Naive thymus-derived CD4-positive, alpha-beta T cell (primary cell): ENCODE measurements at places on chromosomes 4 and X. TPM values are rescaled to one million over a fixed set of nuclear protein-coding genes. Genes with fewer than 3 reads are reported as not detected.

The TKTL2 gene
- not detected for polyA plus RNA-seq

DNA sequence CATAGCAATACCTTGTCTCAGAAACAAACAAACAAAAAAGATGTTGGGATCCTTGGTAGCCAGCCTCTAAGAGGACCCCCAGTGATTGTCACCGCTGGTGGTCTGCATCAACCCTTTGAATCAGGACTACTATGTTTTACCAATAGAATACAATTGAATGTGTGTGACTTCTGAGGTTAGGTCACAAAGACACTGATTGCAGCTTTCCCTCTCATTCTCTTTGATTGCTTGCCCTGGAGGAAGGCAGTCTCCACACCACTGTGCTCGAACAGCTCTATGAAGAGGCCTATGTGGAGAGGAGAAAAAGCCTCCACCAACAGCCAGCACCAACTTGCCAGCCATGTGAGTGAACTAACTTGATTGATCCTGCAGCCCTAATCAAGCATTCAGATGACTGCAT is 2.8 kb upstream of the SMIM14 start:
- no peak for DNase-seq

GRCh38 chr4:33161202-33161601 is 2441.0 kb downstream of the PCDH7 start:
- DNase-seq = no peak

The GYG2 gene
- not detected for polyA plus RNA-seq

GRCh38 chr4:10605746-10606482 is 78.7 kb downstream of the CLNK start:
- no peak for DNase-seq

DNA sequence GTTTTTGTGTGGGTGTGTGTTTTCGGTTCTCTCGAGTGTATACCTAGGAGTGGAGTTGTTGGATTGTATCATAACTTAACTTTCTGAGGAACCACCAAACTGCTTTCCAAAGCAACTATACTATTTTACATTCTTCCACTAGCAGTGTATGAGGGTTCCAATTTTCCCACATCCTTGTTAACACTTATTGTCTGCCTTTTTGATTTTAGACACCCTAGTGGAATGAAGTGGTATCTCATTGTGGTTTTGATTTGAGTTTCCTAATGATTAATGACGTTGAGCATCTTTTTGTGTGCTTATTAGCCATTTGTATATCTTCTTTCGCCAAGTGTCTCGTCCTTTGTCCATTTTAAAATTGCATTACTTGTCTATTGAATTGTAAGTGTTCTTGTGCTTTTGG is 118.6 kb downstream of the REPS2 start:
- DNase-seq = no peak

The CLNK gene
- not detected for polyA plus RNA-seq

GRCh38 chr4:113325876-113326615 is 276.6 kb downstream of the ANK2 start:
- no peak for DNase-seq

GRCh38 chr4:95417531-95417930 is 131.2 kb downstream of the UNC5C start:
- no peak for DNase-seq

DNA sequence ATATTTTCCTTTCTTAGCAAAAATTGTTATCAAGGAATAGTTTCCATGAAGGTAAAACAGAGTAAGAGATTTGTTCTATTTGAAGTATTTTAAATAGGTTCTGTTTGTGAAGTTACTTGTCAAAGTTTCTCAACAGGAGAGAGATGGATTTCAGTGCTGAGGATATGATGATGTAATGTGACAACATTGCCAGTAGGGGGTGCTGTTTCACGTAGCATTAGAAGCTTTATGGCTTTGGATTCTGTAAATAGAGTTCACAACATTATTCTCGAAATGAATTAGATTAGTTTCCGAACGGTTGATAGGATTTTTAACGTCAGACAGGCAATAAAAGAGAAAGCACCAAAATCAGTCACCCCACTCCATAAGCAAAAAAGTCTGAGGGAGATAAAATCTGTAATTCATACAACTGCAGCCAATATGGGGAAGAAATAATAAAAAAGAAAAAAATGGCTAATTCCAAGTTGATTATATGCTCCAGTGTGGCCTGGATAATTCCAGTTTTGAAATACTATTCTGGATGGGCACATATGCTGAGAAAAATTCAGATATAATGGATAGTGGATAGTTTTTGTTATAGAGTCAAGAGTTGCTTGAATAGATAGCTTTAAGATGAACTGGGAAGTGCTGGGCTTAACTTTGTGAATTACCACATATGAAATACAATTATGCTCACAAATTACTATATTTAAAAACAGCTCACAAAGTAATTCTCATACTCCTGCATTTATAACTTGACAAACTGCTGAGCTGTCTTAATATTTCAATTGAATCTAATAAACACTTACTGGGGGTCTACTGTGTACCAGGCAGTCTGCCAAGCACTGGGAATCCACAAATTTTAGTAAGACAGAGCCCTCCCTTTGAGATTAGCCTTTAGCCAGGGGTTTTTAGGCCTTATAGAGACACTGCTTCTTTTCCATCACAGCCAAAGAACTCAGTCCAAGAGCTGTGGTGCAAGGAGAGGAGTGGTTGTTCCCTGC is 109.1 kb downstream of the GPAT3 start:
- DNase-seq = peak; percentile 14

- no peak for DNase-seq
Measured at GRCh38 chrX:134542485-134542884, 82.5 kb downstream of the HPRT1 start.

- DNase-seq = no peak
Measured at GRCh38 chr4:3669553-3669949, 96.6 kb upstream of the ADRA2C start.

- DNase-seq = no peak
Measured at GRCh38 chr4:101349801-101350064, 2.4 kb upstream of the PPP3CA start.

DNA sequence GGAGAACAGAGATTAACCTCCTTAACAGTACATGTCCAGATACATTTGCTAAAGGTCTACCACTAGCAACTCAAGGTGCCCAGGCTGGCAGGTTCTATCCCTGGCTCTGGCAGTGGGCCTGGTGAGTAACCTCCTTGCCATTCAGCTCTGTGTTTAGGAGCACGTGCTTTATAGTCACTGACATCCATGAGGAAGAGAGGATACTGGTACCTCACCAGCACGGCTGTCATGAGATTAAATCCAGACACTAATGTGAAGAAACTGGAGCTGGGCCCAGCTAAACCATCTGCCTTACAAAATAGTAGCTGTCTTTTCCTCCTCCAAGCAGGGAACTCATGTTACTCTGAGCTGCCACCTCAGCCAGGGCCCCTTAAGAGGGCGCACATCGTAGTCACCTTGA is 45.3 kb downstream of the GPRASP3 start:
- no peak for DNase-seq

- DNase-seq = no peak
Measured at GRCh38 chr4:80587871-80588385, 252.4 kb downstream of the CFAP299 start.

The BLOC1S4 gene
- polyA plus RNA-seq = 69.6 TPM

The AGA gene
- polyA plus RNA-seq = 32.8 TPM

DNA sequence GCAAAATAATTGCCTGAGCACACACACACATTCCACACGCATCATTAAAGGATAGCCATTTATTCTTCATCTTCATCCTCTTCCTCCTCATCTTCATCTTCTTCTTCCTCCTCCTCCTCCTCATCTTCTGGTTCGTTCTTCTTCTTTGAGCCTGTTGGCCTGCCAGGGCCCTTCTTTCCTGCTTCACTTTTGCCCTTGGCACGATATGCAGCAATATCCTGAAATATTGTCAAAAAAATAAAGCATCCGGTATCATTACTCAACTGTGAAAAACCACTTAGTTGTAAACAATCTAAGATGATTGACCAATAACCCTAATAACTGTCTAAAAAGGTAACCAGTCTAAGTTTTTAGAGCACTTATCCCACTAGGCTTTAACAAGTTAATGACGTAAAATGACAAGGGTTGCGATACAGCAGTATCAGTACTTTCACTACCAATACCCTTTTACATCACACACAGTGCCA is 2.1 kb downstream of the HMGB2 start:
- no peak for DNase-seq

The TRIM2 gene
- polyA plus RNA-seq = 1.7 TPM

DNA sequence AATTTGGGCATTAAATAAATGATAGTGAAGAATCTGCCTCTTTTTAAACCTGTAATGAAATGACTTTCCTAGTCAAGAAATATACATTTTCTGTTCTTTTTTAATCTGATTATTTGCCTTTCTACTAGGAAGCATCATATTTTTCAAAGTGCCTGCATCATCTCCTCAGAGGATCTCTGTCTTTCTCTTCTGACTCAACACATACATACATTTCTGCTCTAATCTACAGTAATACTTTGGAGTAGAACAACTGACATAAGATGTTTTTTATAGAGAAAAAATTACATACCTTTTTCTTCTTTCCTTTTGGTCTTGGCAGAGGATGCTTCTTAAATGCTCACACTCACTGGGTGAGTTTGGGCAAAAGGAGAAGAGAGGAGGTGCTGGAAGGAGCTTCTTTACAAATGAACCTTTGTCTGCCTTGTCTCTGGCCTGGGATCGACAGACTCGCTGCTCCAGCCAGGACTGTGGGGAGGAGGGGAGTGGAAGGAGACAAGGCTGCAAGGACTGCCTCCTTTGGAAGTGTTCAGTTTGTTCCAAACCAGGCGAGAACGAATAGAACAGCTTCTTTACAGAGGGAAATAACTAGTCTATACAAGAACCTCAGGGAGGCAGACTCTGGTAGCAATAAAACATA is at the start of gene SCRG1:
TSS of gene SCRG1 (minus strand) at position 338 of the 637 bp plus-strand sequence. CDS start 7,702 bp downstream, outside the sequence.
- DNase-seq = no peak

The PHEX gene
- polyA plus RNA-seq = not detected

GRCh38 chr4:5890063-5890727 is 2.7 kb downstream of the CRMP1 start:
- DNase-seq = no peak

The ADGRG4 gene
- not detected for polyA plus RNA-seq

DNA sequence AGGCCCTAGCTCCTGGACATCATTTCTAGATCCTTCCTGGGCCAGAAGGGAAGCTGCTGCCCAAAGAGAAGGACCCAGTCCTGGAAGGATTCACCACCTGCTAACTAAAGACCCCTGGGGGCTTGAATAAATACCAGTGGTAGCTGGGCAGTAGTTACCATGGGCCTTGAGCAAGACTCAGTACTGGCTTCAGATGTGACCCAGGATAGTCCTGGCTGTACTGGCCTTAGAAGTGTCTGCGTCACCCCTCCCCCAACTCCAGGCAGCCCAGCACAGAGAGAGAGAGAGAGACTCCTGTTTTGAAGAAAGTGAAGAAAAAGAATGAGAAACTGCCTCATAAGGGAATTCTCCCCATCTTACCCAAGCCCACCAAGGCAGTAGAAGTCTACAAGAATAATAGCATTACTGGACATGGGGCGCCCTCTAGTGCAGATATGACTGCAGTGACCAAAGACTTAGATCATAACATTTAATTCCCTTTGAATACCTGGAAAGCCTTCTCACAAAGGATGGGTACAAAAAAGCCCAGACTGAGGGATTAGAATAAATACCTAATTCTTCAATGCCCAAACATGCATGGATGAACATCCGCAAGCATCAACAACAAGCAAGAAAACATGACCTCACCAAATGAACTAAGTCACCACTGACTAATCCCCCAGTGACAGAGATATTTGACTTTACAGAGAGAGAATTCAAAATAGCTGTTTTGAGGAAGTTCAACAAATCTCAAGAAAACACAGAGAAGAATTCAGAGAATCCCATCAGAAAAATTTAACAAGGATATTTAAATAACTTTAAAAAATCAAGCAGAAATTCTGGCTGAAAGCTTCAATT is 171.8 kb downstream of the HNRNPD start:
- peak; percentile 47 for DNase-seq

GRCh38 chr4:128386761-128387599 is 99.4 kb upstream of the PGRMC2 start:
- no peak for DNase-seq

GRCh38 chr4:101178731-101179130 is 168.6 kb downstream of the PPP3CA start:
- DNase-seq = no peak

DNA sequence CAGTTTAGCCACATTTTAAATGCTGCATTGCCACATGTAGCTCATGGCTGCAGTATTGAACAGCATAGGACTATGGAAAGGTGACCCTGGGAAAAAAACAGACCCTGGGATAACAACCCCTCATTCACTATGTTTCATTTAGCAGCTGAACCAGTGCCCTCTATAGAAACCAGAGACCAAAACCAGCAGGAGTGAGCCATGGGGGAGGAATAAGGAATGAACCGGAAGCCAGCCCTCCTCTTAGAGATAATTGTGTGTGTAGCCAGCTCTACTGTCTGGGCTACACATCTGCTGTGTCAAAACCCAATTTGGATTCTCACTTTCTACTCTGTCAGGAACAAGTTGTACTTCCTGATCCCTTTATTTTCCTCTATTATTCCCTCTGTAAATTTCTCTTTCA is 158.5 kb upstream of the S100G start:
- DNase-seq = no peak

DNA sequence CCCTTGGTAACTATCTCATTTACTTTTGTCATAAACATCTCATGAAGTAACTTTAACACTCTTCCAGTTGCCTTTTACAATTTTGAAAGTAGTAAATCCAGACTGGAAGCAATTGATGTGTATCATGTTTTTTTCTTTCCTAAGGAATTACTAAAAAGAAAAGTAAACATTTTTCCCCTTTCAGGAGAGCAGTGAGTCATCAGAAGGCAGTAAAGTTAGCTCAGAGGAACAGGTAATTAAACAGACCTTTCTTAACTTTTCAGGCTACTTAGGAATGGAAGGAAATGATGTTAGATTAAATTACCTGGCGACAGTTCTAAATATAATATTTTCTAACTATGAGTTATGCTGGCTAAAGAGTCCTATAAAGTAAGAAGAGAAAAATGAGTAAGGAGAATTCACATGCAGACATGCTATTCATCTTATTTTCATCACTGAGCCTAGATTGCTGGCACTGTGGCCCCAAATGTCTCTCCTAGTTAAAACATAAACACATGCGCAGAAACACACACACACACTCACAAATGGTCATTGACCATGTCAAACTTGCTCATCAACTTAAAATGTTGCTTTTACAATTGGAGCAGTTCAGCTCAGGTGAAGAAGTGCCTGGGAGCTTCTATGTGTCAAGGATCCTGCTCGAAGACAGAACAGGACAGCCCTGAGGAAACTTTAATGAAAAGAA is 9.3 kb downstream of the DMP1 start:
- no peak for DNase-seq

DNA sequence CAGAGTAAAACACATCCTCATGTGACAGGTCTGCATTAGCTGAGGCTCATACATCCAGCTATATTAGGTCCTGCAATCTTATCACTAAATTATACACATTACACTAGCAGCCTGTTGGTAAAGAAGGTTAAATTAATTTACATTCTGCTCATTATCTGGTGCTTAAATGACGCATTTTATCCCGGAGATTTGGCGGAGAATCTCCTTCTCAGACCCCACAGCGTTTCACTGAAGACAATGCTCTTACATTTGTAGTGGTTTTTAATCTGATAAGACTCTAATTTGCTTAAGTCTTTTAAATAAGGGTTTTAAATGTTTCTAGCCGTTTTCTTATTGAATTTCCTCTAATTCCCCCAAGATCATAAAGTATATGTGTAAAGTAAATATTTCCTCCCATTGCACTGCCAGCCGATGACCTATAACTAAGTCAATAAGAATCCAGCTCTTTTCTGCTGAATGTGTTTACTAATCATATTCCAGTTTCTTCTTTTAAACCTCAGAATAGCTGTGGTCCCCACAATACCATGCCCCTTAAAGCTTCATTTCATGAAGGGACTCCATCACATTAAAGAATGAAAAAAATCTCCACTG is 2.1 kb upstream of the PITX2 start:
- DNase-seq = no peak

GRCh38 chrX:154459832-154460231 is 1.8 kb downstream of the PLXNA3 start:
- no peak for DNase-seq
